CD4-positive, alpha-beta T cell treated with Interleukin-10 for 1 hour (primary cell): ENCODE measurements at places on chromosomes 4 and X.
A peak's percentile ranks its signal among the peaks of the same experiment; 100 is the strongest.

DNA sequence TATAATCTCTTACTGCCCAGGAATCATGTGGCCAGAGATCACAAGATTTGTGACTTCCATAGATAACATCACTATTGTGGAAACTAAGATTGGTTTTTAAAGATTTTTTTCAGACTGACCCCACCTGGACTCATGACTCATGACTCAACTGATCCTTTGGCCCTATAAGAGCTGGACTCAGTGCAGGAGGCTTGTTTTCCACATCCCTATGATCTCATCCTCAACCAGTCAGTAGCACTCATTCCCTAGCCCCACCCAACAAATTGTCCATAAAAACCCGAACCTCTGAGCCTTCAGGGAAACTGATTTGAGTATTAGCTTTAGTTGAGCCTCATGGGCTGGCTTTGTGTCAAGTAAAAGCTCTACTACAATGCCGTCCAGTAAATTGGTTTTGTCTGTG, 7.9 kb upstream of the NOCT start:
- no peak for DNase-seq

DNA sequence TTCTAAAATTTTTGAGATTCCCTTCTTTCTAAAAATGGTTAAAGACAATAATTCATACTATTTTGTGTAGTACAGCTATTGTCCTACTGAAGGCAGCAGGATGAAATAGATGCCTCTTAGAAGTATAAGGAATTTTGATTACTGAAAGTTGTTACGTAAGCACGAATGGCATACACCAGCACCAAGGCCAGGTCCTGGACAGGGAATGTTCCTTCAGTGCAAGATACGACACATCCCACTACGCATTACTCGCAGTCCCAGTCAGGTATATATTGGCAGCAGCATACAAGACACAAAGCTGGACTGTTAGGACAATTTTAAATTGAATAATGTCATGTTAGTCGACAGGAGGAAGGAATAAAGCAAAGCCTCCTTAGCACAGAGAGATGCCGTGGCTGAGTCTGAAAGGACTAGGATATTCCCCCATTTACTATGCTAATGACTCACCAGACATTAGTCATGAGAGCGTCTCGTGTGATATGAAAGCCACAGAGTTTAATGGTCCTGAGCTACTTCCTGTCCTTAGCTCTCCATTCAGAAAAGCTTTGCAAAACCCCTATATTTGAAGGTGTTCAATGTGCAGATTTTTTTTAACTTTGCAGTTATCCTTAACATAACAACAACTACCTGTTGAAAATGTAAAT, 504.3 kb downstream of the FAM133A start:
- DNase-seq = no peak

GRCh38 chr4:105765690-105766407, 57.3 kb downstream of the GSTCD start:
- DNase-seq = no peak

DNA sequence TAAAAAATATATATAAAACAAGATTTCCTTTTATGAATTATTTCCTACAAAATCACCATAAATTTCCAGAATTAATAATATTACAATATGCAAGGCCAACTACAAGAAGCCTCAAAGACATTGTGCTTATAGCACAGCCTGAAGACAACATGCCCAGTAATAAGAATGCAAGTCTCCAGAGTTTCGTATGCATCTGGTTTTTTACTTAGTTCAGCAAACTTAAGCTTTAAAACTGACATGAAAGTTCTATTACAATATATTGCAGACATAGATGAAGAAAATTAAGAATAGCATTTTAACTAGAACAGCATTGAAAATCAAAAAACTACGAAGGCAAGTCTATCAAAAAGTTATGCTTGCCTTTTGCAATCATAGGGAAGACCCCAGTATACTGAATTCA, 107.6 kb downstream of the PRDM5 start:
- no peak for DNase-seq

DNA sequence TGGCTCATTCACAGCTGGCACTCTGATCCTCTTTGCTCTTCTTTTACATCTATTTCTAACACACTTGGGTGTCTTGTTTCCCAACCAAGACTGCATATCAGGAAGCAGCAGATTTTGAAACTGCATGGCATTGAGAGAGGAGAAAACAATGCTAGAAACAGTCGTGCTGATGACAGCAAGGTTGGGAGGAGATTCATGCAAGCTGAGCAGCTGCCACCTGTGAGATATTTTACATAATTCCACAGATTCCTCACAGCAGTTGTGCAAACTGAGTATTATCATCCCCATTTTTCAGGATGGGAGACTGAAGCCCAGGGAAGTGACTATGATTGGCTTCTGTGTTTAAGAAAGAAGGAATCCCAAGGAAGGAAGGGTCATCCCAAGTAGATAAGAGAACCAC, 105.0 kb downstream of the SLC2A9 start:
- DNase-seq = no peak

- DNase-seq = no peak
Observed at GRCh38 chr4:89331686-89332544, 24.3 kb upstream of the GPRIN3 start.

- no peak for DNase-seq
Observed at GRCh38 chr4:13546941-13547484, 2.7 kb upstream of the NKX3-2 start.

GRCh38 chrX:131397891-131398290, 108.8 kb upstream of the IGSF1 start:
- no peak for DNase-seq

DNA sequence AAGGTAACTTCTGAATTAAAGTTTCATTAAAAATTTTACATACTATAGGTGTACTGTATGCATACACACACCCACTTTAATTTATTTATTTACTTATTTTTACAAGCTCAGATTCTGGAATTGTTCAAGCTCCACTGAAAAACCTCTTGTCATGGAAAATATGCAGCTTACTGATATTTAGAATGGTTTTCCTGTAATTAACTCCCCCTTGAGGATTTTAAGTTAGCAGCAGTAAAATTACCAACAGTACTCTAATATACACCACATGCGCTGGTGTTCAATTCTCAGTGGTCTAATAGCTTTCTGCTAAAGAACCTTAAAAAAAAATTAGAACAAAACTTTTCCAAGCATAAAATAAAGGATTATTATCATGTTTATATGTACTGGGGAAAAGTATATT, 12.0 kb downstream of the MAB21L2 start:
- no peak for DNase-seq

- no peak for DNase-seq
Observed at GRCh38 chrX:1182211-1182610, 30.2 kb downstream of the CRLF2 start.

- DNase-seq = no peak
Observed at GRCh38 chrX:129549124-129549523, 9.1 kb downstream of the OCRL start.

GRCh38 chr4:127523369-127523768, 109.4 kb upstream of the INTU start:
- no peak for DNase-seq

DNA sequence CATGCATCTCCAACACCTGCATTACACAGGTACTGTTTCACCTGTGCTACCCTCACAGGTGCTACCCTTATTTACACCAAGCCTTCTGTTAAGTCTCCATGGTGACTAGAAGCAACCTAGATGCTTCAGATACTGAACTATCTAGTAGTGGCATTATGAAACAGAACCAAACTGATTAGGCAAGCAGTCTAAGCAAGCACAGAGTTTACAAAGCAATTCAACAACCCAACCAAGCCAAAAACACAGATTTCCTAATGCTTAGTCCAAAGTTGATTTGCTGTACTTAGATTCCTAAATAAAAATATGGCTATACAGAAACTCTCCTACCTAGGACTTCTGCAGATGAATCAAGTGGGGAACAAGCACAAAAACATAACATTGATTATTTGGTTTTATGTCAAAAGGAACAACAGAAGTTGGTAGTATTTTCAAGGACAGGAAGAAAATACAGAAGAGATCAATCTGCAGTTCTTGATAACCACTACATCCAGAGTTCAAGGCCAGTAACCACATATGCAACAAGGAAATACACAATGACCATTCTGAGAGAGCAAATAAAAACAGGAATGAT, 3.2 kb downstream of the TAPT1 start:
- DNase-seq = no peak

GRCh38 chr4:10093801-10094552, 22.6 kb downstream of the WDR1 start:
- no peak for DNase-seq

DNA sequence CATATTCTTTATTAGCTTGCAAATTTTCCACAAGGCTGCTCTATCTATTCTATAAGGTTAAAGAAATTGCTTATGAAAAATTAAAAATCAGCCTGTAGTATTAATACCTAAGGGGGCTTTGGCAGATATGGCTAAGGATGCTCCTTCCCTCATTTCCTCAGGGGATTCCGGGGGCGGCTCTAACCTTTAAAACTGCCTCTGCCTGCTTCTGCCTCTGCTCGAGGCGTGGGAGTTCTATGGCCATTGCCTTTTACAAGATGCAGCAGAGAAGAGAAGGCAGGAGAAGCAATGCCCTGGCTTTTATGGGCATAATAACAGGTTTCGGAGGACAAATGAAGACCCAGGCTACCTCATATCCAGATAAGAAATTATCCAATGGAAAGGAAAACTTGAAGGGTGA, 8.6 kb upstream of the CDKN2AIP start:
- DNase-seq = no peak

- DNase-seq = no peak
Observed at GRCh38 chrX:24799078-24799477, 105.4 kb downstream of the POLA1 start.

DNA sequence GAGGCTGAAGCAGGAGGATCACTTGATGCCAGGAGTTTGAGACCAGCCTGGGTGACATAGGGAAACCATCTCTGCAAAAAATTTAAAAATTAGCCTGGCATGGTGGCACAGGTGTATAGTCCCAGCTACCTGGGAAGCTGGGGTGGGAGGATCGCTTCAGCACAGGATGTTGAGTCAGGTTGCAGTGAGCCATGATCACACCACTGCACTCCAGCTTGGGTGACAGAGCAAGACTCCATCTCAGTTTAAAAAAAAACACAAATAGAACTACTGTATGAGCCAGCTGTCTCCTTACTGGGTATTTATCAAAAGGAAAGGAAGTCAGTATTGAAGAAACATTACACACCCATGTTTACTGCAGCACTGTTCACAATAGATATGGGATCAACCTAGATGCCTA, 138.7 kb downstream of the RAP1GDS1 start:
- DNase-seq = no peak

DNA sequence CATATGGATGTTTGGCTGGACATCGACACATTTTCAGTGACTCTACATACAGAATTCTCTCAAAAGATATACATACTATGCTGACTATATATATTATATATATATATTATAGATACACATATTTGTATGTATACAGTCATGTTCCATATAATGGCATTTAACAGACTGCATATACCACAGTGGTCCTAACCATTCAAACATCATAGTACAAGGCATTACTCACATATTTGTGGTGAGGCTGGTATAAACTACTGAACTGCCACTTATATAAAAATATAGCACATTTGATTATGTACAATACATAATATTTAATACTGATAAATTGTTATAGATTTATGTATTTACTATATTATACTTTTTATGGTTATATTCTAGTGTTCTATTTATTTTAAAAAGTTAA, 168.5 kb downstream of the IL15 start:
- DNase-seq = no peak

- DNase-seq = no peak
Observed at GRCh38 chr4:1783015-1783414, 10.1 kb upstream of the FGFR3 start.

DNA sequence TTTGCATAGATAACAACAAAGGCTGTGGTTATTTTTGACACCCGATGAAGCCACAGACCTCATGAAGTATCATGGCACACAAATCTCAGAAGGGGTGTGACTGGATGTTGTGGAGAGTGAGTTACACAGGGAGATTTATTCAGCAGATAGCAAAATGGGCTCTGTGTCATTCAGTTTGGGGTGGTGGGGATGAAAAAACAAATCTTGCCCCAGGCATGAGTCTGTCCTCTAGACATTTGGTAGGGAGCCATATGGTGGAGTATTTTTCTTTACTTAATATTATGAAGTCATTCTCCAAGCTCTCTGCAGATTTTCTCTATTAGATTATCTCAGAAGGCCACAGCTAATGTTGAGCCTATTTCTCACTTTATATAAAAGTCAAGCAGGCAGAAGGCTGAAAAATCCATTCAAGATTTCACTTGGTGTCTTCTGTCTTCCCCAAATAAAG, 277.1 kb upstream of the TENM3 start:
- DNase-seq = no peak

DNA sequence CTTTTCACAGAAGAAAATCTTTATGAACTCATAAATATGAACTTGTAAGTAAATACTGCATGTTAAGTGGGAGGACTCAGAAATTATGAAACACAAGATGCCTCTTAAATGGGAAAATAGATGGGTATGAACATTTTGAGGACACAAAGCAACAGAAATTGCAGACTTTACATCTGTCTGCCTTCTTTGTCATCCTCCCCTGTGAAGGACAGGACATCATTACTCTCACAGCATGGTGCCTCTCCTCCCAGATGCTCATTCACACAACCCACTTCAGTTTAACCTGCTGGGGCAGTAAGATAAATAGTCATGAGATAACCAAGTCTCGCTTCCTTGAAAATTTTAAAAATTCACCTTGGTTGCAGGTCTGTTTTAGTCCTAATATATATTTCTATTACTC, 144.5 kb downstream of the APBB2 start:
- no peak for DNase-seq

GRCh38 chr4:75099321-75099720, 166.4 kb downstream of the PARM1 start:
- no peak for DNase-seq

GRCh38 chrX:27241981-27242380, 221.2 kb downstream of the PPP4R3C start:
- DNase-seq = no peak

- DNase-seq = no peak
Observed at GRCh38 chrX:132266583-132267355, 47.5 kb upstream of the RAP2C start.

GRCh38 chr4:164779811-164780216, 25.9 kb downstream of the SMIM31 start:
- DNase-seq = peak; percentile 20

DNA sequence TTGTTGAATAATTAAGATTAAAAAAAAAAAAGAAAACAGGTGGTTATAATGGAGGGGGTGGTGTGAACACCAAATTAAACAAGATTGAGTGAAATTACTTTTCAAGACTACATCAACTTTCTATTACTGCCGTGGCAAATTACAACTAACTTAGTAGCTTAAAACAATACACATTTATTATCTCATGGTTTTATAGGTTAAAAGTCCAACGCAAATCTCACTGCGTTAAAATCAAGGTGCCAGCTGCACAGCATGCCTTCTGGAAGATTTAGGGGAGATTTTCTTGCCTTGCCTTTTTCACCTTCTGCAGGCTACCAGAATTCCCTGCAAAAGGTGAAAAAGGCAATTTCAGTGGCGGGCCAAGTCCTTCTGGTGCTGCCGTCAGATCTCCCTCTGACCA, 58.5 kb downstream of the ATXN3L start:
- DNase-seq = no peak

GRCh38 chr4:9602389-9602914, 158.2 kb downstream of the DEFB131A start:
- no peak for DNase-seq

GRCh38 chr4:145818011-145818410, 120.6 kb downstream of the ZNF827 start:
- DNase-seq = no peak
